ENCODE measurements at places on chromosomes 7 and 10.

DNA sequence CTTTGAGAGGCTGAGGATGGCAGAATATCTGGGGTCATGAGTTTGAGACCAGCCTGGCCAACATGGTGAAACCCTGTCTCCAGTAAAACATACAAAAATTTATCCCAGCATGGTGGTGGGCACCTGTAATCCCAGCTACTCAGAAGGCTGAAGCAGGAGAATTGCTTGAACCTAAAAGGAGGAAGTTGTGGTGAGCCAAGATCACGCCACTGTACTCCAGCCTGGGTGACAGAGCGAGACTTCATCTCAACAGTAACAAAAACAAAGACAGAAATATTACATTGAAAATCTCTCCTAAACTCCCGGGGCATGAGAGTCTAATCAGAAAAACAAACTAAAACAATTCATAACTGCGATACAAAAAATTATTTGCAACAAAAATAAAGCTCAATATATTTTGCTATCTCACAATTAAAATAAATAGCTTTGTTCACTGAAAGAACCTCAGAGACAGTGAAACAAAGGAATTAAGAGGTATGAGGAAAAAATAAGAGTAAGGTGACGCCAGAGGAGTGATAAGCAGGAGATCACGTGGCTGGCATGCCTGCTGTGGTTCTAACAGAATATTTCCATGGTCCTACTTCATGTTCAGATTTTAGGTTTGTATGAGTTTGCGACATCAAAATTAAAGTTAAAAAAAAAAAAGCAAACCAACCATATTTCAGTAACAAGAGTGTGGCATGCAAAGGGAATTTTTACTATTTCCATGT, 527.7 kb upstream of the POM121L12 start:
- DNase-seq, result no peak

- DNase-seq, result no peak
These were observed 56.3 kb downstream of the NUDCD3 start for GRCh38 chr7:44434201-44434600.

DNA sequence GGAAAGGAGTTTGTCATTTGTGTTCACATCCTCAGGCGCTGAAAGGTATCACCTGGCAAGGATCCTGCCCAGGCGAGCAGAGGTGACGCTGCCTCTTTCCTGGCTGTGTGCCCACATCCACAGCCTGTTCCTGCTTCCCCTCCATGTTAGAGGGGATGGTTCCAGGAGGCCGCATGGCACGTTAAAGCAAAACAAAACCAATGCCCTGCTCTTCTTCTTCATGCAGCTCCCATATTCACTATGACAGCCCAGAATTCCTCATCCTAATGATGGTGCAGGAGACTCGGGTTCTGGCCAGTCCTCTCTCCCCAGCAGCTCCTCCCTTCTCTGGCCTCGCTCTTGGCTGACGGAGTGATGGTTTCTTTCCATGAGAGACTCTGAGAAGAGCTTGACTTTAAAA, 678.5 kb upstream of the ANKRD30A start:
- no peak for DNase-seq

DNA sequence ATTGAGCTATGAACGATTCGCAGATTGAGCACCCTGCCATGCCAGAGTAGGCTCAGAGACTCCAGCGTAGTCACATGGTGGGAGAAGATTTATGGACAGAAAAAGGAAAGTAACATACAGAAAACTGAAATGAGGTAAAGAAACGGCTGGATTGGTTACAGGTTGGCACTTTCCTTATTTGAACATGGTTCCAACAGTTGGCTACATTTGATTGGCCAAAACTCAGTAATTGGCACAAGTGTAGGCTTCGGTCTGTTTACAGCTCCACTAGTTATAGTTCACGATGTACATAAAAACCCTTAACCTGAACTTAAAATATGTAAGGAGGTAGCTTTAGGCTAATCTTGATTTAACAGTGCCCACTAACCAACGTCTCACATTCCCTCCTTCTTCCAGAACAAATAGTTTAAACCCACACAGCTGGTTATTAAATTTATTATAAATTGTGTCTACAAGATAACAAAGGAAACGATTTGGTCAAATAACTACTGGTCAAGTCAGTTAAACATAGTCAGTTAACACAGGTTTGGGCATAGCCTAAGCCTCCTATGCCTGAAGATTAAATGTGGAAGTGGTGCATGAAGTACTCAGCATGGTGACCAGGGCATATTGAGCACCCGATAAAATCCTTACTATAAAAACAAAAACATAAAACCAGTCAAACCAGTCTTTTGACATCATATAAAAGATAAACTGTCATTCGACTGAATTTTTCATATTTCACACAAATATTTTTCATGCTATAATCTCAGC, 17.9 kb upstream of the MTERF1 start:
- DNase-seq, result no peak

DNA sequence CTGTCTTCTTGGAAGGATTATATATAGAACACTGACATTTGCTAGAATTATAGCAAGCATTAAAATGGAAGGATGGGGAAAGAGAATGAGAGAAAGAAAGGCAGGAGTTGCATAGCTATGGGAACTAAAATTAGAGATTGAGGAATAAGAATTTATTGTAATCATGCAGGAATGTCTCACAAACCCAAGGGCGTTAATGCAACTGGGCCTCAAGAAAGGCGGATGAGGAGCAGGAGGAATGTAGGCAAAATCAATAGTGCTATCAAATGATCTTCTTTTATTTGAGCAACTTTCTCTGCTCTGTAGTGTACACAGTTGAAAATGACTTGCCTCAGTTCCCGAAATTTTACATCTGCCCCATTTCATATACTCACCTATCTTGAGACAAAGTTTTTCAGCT, 1131.8 kb upstream of the GHITM start:
- no peak for DNase-seq

- no peak for DNase-seq
These were observed 33.8 kb downstream of the C10orf53 start for GRCh38 chr10:49713266-49713665.

- no peak for DNase-seq
These were observed 14.3 kb upstream of the UBE2D1 start for GRCh38 chr10:58320351-58321049.

GRCh38 chr7:50793947-50794570, 11.4 kb upstream of the GRB10 start:
- DNase-seq, result no peak

- no peak for DNase-seq
These were observed 22.8 kb downstream of the CALML3 start for GRCh38 chr10:5547681-5547930.

DNA sequence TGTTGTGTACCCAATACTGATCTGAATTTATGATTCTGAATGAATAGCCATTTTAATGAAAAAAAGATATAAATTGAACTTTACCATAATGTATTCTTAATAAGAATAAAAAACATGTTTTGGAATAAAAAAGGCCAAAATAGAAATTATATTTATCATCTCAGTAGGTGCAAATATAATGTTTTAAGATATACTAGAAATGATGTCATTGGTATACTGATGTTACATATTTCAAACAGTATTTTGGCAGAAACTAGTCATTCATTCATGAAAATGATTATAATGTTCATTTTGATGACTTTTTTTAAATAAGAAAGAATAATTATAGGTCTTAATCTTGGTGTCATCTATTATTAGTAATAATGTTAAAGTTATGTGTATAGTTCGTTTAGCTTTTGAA, 9.2 kb downstream of the PCGF5 start:
- no peak for DNase-seq

GRCh38 chr7:5296611-5297226, 14.0 kb downstream of the SLC29A4 start:
- DNase-seq, result no peak

DNA sequence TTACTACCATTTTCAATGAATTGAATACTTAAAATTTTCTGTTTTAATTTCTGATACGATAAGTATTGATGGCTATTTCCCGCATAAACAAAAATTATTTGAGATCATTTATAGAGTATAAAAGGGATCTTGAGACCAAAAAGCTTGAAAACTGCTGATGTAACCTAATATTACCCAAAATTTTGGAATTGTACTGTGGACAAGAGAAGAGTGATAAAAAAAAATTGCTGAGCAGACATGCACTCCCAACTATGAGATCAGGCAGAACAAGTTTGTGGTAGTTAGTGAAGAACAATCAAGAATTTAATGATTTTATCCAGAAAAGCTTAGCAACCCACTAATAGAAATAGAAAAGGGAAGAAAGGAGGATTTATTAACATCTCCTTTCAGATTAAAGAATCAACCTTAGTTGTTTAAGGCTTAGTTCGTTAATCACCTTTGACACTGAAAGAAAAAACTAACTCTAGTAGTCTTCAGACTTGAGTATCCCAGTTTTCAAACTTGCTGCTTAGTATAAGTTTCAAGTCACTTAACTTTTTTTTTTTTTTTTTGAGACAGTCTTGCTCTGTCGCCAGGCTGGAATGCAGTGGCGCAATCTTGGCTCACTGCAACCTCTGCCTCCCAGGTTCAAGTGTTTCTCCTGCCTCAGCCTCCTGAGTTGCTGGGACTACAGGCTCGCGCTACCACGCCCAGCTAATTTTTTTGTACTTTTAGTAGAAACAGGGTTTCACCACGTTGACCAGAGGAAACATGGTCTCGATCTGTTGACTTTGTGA, 50.6 kb upstream of the ZC3HAV1 start:
- no peak for DNase-seq

DNA sequence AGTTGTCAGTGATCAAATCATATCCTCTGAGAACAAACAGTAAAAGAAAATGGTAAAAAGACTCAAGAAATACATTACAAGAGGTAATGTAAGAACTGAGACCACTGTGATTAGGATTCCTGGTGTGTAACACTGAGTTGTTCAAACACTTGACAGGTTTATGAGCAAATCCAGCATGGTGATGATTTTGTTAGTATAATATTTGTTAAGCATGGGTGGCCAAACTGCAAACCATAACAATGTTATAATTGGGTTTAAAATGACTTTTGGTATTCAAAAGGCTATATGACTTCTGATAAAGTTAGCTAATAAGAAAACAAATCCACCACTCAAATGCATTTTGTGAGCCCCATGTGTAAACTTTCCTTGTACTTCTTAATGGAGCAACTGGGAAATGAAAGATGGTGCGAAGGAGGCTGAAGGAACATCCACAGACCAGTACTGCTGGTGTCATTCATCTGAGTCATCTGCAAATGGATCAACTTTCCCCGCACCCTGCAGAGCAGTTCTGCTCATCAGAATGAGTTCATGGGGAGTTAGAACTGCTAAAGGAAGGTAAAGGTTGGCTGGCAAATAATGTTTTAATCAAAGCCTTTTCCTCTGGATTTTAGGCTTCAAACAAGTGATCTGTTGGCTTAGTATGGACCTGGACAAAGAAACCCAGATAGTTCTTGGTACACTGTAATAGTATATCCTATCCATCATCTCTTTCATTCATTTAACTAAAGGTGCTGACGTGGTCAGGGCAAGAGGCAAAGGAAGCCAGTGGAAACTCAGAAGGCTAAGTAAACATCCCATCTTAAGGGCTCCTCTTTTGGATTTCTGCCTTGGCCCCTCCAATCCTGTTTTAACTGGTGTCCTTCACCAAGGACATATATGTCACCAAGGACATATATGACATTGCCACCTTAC, 45.0 kb downstream of the AFAP1L2 start:
- DNase-seq, result no peak

- no peak for DNase-seq
These were observed 372.1 kb upstream of the NPVF start for GRCh38 chr7:25600262-25600920.

All from mesenteric fat pad (tissue), 1 donor.